Stimulated activated CD4-positive, alpha-beta T cell treated with anti-CD3 and anti-CD28 coated beads, Interleukin-2, amount 100 ng/mL, for 48 hours (primary cell): ENCODE measurements at places on chromosomes 5 and 9.
A peak's percentile ranks its signal among the peaks of the same experiment; 100 is the strongest.

- no peak for DNase-seq
Observed at GRCh38 chr5:179906795-179907555, 722 bp downstream of the TBC1D9B start.

DNA sequence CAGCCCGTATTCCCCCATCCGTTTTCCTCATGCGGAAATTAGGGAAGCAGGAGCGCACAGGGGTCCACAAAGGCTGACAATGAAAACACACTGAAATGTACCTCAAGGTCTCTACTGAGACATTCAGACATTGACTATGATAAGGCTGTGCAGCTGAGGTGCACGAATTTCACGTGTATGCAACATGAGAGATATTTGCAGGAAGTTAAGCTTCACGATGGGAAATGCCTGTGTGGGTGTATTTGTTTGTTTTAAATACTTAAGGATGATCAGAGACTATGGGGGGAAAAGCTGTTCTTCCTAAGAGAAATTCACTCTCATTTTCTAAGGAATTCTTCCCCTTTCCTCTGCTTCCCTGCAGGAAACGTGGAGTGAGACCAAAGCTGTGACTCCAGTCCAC, 2.6 kb upstream of the SPATA31E1 start:
- no peak for DNase-seq

- DNase-seq = no peak
Observed at GRCh38 chr5:61228691-61229280, 66.5 kb upstream of the SMIM15 start.

DNA sequence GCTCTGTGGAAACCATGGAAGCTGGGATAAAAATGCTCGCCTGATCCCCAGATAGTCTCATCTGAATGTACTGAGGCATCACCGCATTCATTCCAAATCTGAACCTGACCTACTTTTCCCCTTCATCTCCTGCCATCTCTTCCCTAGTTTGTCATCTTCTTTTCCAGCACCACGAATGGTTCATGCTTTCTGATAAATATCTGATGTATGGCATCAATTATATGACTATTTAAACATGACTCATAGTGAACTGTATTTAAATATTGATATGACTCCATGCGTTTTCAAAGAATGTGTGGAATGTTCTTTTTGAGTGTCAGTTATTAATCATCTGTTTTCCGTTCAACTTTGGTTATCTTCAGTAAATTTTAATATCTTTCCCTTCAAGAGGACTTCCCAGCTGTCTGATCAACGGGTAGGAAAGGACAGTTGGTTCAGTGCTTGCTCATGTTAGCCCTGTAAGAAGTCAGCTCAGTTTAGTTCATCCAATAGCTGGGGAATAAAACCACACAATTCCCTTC, 21.1 kb downstream of the BASP1 start:
- no peak for DNase-seq

GRCh38 chr5:147554261-147554817, 44.5 kb upstream of the DPYSL3 start:
- DNase-seq = no peak

DNA sequence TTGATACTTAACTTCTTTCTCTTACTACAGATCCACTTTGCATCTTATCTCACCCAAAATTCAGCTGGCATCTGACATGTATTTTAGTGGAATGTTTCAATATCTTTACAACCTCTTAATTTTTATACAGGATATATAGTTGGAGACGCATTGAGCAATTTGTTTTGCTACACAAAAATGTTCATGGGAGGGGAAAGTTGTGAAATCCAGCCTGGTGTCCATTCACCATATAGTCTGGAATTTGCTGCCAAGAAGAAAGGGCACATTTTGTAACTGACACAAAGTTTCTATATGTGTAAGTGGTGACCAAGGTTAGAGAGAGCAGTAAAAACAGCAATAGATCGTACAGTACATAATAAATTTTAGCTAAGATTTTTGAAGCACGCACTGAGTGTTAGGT, 14.0 kb upstream of the CHD1 start:
- no peak for DNase-seq

DNA sequence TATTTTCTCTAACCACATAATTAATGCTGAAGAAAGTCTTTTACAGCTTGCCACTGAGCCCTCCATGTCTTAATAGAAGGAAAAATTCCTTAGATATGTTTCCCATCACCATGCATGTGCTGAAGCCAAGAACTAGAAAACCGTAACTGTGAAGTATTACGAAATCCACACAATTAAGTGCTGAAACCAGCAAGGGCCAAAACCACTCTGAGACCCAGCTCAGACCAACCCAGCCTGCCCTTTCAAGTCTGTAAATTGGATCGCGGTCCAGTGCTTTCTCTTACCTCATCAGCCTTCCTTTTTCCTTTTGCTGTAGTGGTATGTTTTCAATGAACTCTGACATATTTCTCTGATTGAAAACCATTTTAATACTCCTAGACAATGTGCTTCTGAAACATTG, 26.3 kb downstream of the SEMA5A start:
- DNase-seq = no peak

GRCh38 chr9:26510137-26510536, 382.5 kb downstream of the CAAP1 start:
- no peak for DNase-seq

GRCh38 chr5:143481697-143482531, 78.4 kb upstream of the NR3C1 start:
- no peak for DNase-seq

DNA sequence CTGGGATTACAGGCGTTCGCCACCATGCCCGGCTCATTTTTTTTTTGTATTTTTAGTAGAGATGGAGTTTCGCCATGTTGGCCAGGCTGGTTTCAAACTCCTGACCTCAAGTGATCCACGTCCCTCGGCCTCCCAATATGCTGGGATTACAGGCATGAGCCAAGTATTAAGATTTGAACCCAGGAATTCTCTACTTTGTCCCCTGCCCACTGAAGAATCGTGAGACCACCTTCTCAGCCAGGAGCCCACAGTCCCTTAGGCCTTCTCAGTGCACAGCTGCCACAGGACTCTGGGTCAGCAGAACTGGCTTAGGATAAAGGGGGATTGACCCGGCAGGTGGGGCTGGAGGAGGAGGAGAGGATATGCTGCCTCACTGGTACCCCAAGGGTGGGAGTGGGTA, 13.4 kb downstream of the OLFML2A start:
- no peak for DNase-seq

DNA sequence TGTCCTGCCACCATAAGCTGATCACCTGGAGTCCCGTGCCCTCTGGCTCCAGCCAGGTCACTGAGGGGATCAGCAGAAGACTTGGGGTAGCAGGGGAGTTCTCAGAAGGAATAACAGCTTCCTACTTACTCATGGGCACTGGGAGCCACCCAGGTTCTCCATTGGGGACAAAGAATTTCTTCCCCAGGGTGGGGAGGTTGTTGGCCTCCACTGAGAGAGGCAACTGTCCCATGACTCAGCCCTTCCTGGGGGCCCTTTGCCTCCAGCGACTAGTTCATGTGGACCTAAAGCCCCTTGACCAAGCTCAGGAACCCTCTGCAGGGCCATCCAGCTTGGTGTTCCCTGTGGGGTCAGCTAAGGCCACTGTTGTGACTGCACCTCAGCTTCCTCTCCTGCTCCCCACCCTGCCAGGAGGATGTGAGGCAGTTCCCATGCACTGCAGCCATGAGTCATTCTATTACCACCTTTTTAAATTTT, 175.0 kb downstream of the AUH start:
- no peak for DNase-seq

GRCh38 chr9:16121601-16122286, 568.9 kb downstream of the CCDC171 start:
- no peak for DNase-seq

DNA sequence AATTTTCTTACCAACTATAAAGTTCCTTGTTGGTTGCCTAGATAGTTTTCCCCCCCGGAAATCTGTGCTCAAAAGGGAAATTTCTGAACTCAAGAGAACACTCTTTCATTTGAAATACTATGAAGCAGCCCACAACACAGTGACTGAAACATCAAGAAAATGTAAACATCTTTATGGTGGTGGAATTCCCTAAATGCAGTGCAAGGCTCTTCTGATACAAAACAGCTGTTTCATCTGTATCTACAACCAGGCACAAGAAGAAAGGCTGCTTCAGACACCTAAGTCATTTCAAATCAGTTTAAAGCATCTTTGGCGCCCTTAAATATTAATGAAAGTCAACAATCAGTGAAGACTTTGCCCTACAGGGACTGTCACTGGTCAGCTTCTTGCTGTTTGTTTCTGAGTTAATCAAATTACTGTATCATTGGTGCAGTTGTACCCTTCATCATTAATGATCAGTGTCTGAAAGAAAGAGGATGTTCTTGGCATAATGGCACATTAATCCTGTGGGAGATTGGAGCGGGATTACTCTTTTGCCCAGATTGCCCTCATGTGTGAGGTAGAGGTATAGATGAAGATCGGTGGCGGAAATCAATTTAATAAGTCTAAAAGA, 947.0 kb downstream of the NR2F1-AS1 start:
- no peak for DNase-seq

DNA sequence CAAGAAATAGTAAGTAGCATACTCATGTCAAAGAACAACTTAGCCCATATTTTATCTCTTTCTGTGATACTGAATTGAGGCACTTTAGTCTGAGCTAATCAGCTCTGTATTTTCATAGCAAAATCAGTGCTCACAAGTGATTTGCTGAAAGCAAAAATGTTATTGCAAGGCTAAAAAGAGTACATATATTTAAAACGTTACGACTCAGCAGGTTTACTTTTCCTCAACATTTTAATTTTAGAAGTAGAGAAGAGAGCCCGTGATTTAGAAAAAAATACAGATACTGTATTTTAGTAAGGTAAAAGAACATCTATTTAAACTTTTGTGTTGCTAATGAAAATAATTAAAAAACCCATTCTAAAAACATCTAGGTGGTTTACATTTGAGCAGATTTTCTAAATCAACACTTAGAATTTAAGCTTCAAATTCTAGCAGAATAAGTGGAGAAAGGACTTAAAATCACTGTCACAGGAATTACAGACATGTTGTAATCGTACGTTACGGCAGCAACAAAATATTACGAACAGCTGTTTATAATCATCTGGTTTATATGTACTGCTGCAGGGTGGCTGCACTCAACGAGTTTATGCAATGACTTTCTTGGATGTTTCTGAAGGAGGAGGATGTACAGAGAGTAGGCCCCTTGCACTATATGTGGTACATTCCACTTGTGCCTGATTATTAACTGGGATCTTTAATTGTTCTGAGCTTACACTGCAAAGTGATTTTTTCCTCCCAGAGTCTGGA, 20.1 kb downstream of the SREK1 start:
- no peak for DNase-seq

DNA sequence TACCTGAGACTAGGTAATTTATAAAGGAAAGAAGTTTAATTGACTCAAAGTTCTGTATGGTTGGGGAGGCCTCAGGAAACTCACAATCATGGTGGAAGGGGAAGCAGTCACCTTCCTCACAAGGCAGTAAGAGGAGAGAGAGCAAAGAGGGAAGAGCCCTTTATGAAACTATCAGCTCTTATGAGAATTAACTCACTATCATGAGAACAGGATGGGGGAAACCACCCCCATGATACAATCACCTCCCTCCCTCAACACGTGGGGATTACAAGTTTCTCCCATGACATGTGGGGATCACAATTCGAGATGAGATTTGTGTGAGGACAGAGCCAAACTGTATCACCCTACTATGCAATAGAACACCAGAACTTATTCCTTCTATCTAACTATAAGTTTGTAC, 27.9 kb downstream of the CD274 start:
- DNase-seq = no peak

DNA sequence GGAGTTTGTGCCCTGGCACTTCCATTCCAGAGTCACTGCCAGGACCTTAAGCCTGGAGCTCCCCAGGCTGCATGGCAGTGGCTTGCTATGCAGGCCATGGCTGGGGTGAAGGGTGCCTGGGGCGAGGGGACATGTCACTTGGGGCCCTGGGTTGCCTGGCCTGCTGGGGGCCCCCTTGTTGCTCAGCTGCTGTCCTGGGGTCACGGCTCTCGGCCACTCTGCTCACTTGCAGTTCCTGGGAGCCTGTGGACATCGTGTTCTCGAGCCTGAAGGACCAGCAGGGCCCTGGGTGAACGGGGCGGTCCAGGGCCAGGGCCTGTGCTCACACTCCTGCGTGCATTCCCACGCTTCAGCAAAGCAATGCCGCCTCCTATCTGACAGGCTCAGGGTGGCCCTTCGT, 14.5 kb upstream of the SLC2A6 start:
- DNase-seq = no peak

DNA sequence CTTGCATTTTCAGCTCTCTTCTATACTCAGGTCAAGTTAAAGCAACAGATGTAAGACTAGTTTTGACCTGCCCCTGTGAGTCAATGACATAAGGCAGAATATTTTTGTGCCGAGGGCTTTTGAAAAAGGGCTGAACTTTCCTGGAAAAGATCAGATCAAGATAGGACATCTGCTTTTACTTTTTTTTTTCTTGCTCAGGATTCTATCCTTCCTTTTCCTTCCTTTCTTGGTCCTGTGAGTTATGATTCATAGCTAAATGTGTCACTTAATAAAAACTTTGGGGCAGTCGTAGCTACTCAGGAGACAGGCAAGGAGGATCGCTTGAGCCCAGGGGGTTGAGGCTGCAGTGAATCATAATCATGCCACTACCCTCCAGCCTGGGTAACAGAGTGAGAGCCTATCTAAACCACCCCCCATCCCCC, 84.3 kb upstream of the BRINP1 start:
- DNase-seq = no peak

- DNase-seq = no peak
Observed at GRCh38 chr5:57720656-57721055, 238.0 kb upstream of the ACTBL2 start.

- no peak for DNase-seq
Observed at GRCh38 chr5:172834415-172835289, 601 bp downstream of the ERGIC1 start.

GRCh38 chr5:173907686-173908371, 19.7 kb downstream of the CPEB4 start:
- no peak for DNase-seq

GRCh38 chr5:61394078-61394704, 62.1 kb downstream of the ZSWIM6 start:
- DNase-seq = no peak

GRCh38 chr5:61303346-61303745, 28.7 kb upstream of the ZSWIM6 start:
- DNase-seq = no peak

GRCh38 chr5:146754621-146755020, 123.9 kb downstream of the PPP2R2B start:
- DNase-seq = no peak

- DNase-seq = no peak
Observed at GRCh38 chr5:132753135-132753987, 6.1 kb downstream of the CCNI2 start.

GRCh38 chr5:134435560-134435959, 23.9 kb upstream of the CDKN2AIPNL start:
- DNase-seq = peak; percentile 19

- DNase-seq = no peak
Observed at GRCh38 chr9:37942621-37943344, 38.9 kb upstream of the SLC25A51 start.

GRCh38 chr9:78038620-78039300, 7.1 kb upstream of the GNAQ start:
- no peak for DNase-seq

- no peak for DNase-seq
Observed at GRCh38 chr5:124583469-124584350, 162.7 kb downstream of the ZNF608 start.

GRCh38 chr5:107603349-107603748, 67.4 kb downstream of the EFNA5 start:
- no peak for DNase-seq
